ENCODE measurements at places on chromosomes 3 and 15.

DNA sequence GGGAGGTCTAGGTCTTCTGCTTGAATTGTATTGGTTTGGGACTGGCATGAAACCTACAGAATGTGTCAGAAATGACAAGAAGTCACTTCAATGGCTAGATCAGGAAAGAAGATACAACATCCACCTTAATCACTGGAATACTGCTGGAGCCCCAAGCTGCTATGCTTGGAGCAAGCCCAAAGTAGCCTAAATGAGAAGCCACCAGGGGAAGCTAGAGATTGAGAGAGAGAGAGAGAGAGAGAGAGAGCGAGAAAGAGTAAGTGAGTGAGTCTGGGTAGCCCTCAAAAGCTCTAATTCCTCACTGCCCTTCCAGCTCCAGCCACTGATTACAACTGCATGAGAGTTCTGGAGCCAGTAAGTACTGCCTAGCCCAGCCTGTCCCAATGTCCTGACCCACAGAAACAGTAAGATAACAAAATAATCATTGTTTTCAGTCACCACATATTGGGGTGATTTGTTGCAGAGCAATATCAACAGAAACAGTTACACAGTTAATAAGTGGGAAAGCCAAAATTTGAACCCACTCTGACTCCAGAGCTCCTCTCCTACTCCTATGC, 529.2 kb upstream of the GOLIM4 start:
- no peak for DNase-seq

DNA sequence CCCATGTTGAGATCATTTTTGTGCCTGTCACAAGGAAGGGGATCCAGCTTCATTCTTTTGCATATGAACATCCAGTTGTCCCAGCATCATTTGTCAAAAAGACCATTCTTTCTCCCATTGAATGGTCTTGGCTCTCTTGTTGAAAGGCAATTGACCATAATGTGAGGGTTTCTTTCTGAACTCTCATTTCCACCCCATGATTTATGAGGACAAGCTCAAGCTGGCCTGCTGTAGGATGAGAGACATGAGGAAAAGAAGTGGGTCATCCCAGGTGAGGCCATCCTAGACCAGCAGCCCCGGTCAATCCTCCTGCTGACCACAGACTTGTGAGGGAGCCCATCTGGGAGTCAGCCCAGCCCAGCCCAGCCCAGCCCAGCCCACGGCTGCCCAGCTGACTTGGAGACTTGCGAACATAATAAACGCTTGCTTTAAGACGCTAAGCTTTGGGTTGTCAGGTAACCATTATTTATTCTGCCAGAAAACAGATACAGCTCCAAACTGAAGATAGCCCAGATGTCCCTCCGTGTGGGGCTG, 69.0 kb downstream of the LINGO1 start:
- no peak for DNase-seq

DNA sequence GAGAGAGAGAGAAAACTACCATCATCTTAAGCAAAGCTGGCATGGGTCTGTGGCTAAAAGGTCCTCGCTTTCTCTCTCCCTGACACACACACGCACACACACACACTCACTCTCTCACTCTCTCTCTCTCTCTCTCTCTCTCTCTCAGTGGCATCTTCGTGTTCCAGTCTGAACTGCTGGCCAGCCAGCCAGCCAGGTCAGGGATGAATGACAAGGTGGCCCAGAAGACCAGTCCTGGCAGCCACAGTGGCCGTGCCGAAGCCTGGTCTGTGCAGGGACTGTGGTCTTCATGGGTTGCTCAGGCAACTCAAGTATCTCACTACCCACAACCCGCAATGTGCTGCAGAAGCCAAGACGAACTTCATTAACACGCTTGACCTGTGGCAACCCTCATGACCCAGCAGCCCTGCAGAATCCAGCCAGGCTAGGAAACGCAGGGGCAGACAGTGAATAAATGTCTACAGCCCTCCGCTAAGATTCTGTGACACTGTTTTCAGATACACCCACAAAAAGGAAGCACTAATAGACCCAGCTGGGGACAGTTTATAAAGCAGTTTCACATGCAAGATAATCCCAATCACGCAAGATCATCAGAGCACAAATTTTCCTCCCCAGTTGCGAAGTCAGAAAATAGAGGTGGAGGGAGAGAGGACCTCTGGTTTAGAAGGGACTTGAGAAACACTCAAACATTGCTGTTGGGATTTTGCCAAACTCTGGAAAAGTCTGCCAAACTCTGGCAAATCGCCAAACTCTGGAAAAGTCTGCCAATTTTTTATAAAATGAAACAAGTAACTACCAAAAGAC, 66.4 kb downstream of the XXYLT1 start:
- no peak for DNase-seq

DNA sequence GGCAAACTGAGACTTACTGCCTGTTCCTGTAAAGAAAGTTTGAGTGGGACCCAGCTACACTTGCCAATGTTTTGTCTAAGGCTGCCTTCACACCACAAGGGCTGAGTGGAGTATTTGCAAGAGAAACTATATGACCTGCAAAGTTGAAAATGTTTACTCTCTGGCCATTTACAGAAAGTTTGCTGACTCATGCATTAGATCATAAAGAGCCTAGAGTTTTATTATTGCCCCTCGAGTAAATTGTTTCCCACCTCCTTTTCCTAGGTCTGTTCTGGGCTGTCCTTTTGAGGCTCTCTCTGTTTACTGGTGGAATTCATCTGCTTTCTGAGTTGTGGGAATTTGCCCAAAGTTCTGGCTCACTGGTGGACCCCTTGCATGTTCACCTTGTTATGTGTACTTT, 6.7 kb upstream of the PROK2 start:
- no peak for DNase-seq
